Esophagus squamous epithelium (tissue), 5 donors: ENCODE measurements at places on chromosomes 11 and 22.

GRCh38 chr22:47802421-47802820, 1040.0 kb downstream of the TBC1D22A start:
- DNase-seq: no peak

GRCh38 chr22:33922349-33922681, 2.0 kb upstream of the LARGE1 start:
- DNase-seq: no peak

- no peak for DNase-seq
Observed at GRCh38 chr11:19777377-19778102, 64.9 kb downstream of the NAV2 start.

GRCh38 chr11:20022363-20023081, 137.8 kb downstream of the DBX1 start:
- DNase-seq: no peak

- DNase-seq: no peak
Observed at GRCh38 chr11:21410513-21410912, 741.1 kb downstream of the NELL1 start.

- no peak for DNase-seq
Observed at GRCh38 chr11:5700421-5701054, 10.9 kb downstream of the TRIM22 start.

- DNase-seq: no peak
Observed at GRCh38 chr11:126870021-126870420, 130.5 kb downstream of the KIRREL3 start.

GRCh38 chr11:125680747-125681146, at the start of gene ACRV1:
ACRV1 (minus strand) TSS chr11:125680847; CDS start chr11:125680780, 67 bp downstream.
- DNase-seq: no peak

DNA sequence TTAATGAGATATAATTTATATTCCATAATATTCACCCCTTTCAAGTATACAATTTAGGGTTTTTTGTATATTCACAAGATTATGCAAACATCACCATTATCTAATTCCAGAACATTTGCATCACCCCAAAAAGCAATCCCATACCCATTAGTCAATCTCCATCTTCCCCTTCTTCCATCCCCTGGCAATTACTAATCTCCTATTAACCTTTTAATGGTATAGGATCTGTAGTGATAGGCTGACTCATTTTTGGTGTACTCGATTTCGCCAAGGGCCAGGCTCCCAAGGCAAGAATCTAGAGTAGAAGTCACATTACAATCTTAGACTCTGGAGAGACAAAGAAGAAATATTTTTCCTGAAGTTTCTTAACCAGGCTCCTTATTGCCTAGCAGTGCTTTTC, 113.4 kb downstream of the GAB2 start:
- no peak for DNase-seq

- no peak for DNase-seq
Observed at GRCh38 chr11:124902616-124903015, 5.0 kb upstream of the ROBO4 start.

DNA sequence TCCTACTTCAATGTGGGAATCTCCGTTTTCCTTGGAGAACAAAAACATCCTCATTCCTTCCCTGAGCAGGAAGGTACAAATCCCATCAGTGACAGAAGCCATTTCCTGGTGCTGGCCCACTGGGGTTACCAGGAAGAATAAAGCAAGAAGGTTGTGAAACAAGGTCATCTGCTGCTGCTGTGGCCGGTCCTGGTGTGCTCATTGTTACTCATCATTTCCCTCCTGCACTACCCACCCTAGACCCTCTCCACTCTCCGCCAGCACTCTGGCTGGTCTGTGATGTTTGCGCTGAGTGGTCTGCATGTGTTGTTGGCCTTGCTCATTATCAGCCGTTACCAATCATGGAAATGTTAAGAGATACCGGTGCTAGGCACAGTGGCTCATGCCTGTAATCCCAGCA, 37.0 kb downstream of the OSBP2 start:
- no peak for DNase-seq

- DNase-seq: no peak
Observed at GRCh38 chr22:46428602-46429324, 93.2 kb downstream of the TRMU start.
